ENCODE measurements at places on chromosomes 13 and 19.

DNA sequence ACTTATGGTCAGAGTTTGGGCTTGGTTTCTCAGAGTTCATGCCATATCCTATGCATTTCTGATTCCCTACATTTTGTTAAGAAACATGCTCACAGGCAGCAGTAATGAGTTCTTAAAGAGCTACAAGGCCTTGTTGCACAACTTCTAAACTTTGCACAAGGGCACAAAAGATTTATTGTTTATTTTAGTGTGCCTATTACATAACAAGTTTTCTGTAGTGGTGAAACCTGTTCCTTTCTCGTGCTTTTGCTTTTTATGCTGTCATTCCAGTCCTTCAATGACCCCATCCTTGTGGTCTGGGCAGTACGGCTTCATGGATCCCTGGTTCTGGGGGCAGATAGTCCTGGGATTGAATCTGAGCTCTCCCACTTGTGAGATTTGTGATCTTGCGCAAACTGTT lies 17.8 kb downstream of the ZNF507 start:
- no peak for DNase-seq

- DNase-seq: no peak
These were observed 420.4 kb upstream of the GPC6 start for GRCh38 chr13:92806215-92806614.

DNA sequence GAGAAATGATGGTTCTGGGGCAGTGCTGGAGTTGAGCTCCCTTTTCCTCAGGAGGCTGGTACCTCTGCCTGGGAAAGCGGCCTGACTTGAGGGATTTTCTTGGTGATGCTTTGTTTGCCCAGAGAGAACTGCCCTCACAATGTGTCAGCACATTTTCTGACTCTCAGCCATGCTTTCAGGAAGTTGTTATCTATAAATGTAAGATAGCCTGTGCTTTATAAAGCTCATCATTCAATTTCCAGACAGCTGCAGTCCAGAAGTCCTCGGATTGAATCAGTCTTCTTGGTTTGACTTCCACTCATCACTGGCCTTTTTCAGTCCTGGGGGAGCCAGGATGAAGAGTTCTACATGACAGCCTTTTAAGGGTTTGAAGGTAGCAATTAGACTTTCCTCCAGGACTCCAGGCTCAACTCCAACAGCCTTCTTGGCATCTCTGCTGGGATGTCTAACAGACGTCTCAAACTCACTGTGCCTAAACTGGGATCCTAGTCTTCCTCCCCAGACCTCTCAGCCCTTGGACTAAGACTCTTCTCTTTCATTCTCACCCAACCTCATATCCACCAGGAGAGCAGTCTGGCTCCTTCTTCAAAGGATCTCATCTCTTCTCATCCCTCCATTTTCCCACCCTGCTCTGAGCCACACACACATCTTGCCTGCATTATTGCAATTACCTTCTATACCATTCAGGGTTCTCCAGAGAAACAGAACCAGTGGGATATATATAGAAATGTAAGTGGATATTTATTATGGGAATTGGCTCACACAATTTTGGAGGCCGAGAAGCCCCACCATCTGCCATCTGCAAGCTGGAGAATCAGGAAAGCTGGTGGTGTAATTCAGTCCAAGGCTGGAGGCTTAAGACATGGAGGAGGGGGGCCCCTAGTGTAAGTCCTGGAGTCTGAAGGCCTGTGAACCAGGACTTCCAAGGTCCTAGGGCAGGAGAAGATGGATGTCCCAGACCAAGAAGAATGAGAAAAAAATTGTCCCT lies 13.1 kb downstream of the ERICH6B start:
- no peak for DNase-seq

DNA sequence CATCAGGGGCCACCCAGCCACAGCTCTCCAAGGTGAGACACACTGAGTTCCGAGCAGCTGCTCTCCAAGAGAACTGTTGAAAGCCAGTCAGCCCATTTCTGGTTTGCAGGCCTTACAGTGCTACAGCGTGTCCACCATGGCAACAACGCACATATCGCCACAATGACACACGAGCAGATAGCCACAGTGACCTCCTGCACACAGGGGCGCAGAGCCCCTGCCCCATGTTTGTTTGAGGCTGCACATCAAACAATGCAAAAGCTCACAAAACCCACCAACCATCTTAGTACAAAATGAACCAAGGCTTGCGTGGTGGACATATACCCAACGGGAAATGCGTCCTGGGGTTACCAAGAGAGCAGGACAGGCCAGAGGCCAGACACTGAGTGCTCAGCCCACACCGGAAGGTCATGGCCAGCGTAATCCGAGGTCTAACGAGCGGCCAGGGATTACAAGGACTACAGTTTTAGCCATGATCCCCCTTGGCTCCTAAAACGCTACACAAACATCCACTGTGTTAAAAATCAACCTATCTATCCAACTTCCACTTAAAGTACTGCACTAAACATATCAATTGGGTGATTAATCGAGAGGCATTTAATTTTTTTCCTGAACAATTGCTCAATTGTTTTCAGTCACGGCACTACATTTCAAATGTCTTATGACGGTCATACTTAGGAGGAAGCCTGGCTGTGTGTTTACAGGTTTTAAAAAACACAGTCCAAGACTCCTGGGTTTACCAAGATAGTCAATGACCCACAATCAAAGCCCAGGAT lies 56.0 kb downstream of the STK24 start:
- DNase-seq: no peak

DNA sequence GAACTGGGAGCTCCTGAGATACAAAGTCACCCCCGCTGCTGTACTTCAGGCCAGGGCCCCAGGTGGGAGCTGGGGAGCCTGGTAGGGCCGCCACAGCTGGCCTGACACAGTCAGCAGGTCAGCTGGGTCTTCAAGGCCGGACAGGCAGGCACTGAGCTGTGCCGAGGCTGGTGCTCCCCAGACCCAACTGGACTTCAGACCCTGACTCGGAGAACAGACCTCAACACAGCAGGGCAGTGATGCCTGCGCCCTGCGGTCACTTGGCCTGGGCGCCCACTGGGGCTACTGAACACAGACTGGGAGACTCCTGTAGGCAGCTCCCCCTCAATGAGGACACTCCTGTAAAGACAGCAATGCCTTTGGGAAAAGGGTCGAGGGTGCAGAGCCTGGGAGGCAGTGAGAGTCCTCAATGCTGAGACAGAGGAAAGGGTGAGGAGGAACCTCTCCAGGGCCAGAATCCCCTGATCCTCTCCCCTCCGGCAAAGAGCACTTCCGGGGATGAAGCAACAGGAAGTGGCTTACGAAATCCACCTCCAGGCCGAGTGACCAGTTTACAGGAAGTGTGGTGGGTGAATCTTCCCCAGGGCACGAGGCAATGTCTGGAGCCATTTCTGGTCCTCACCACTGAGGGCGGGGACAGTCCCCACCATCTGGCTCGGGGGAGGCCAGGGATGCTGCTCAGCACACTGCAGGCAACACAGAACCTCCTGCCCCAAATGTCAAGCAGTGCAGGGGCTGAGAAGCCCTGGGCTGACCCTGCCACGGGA lies 40.8 kb upstream of the ISYNA1 start:
- DNase-seq: peak; percentile 36

DNA sequence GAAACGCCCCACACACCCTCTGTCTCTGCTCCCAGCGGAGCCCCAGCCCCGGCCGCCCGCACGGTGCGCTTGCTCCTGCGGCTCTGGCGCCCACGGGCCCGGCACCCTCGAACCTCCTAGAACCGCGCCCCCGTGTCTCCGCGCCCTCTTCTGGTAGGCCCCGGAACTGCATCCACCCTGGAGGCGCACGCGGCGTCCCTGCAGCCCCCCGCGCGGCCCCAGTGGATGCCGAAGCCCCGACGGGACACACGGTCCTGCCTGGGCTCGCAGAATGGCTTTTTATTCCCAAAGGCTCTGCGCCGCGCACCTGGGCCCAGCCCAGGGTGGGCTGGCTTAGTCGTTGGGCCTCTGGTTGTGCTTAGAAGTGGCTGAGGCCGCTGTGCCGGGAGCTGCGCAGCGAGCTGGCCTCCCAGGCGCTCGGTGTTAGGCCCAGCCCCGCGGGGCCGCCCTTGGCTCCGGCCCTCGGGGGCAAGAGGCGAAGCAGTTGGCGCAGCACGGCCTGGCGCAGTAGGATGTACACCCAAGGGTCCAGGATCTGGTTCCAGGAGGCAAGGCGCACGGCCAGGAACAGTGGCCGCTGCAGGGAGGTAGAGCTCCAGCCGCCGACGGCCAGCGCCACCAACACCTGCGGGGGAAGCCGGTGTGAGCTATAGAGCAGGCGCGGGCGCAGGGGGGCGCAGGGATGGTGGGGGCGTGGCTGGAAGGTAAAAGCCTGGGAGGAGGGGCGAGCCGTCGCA lies 2.8 kb downstream of the PTGER1 start:
- peak; percentile 76 for DNase-seq

DNA sequence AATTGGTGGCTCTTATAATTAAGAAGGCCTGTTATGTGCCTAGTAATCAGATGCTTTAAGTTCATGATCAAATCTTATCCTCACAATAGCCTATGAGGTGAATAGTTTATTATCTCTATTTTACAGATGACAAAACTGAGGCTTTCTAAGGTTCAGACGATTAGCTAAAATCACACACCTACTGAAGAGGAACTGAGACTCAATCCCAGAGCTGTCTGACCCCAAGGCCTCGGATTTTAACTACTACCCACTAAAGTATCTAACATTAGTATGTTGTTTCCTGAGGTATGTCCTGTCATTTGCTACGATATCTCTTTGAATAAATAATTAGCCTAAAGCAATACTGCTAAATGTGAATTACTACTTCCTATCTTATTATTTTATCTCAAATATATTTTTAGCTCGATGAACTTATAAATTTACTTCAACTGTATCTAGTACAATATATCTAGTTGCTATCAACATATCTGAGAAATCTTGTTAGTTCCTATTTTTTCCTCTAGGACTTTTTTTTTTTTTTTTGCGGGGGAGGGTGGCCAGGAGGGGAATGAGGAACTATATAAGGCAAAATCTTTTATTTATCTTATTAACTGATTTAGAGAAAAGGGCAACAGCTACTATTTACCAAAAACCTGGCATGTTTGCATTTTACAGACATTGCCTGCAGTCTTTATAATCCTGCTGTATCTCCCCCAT lies 118.5 kb downstream of the ABCC4 start:
- DNase-seq: no peak

- no peak for DNase-seq
These were observed 22.1 kb downstream of the TMTC4 start for GRCh38 chr13:100652510-100652909.

GRCh38 chr19:33706631-33707030 lies 84.9 kb downstream of the CHST8 start:
- no peak for DNase-seq

DNA sequence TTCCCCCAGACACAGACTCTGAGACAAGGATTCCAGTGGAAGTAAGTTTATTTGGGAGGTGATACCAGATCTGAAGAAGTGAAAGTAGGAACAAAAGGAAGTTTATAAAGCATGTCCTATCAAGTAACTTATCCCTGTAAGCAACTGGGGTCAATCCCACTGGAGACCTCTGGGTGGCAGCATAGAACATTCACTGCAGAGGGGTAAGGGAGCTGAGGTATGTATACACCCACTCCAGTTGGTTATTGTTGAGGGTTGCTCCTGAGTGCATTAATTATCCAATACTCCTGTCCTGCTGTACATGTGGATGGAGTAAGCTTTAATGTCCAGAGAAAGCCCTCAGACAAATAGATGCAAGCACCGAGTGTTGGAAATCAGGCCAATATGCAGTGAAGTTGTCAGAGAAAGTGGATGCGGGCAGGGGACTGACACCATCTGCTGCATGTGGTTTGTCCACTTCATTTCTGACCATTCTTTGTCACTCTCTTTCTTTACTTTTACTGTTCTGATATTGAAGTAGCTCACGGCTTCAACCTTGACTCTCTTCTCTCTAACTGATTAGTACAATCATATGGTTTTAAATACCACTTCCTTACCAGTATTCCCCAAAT lies 46.7 kb downstream of the NOTCH3 start:
- DNase-seq: no peak

DNA sequence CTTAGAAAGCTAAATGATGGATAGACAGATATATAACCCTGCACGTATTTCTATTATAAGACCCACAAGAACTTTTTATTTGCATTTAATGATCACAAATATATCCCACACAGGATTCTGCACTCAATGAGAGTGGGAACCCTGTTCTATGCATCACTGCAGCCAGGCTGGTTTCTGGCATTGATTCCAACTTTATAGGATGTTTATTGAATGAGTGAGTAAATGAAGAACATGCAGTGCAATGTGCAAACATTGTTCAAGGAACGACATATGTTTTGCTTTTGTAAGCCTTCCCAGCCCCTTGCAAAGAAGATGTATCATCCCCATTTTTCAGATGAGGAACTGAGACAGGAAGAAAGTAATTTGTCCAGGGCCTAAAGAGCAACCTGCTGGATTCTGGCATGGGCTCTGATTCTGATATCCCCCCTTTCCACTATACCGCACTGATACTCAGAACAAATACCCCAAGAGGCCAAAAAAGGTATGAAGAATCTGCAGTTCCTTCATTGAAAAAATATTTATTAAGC lies 246.3 kb downstream of the LACC1 start:
- DNase-seq: no peak

GRCh38 chr13:110418944-110419343 lies 111.9 kb downstream of the COL4A2 start:
- no peak for DNase-seq

- DNase-seq: no peak
These were observed 20.9 kb downstream of the KLHL26 start for GRCh38 chr19:18657590-18658365.

- DNase-seq: no peak
These were observed 7.7 kb downstream of the ADAT3 start for GRCh38 chr19:1912760-1913505.

- no peak for DNase-seq
These were observed 1.3 kb downstream of the IZUMO1 start for GRCh38 chr19:48745208-48745995.

- DNase-seq: no peak
These were observed 3.5 kb upstream of the CD320 start for GRCh38 chr19:8311461-8312260.

DNA sequence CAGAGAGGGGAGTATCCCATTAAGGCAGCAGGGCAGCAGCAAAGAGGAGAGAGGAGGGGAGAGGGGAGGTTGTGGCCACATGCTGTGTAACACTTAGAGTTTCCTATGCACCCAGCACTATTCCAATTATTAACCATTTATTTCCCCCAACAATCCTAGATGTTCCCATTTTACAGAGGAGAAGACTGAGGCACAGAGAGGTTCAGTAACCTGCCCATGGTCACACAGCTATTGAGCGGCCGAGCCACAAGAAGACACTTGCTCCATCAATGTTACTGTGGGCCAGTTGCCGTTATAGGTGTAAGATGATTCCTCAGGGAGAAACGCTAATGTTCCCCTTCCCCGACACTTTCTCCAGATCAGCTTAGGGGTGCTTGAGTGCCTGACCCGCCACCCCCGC lies 69.2 kb downstream of the INSR start:
- DNase-seq: no peak

GRCh38 chr13:29943686-29944085 lies 93.3 kb upstream of the UBL3 start:
- DNase-seq: no peak

GRCh38 chr19:52398081-52398441 lies 412 bp downstream of the ZNF528 start:
- DNase-seq: no peak

DNA sequence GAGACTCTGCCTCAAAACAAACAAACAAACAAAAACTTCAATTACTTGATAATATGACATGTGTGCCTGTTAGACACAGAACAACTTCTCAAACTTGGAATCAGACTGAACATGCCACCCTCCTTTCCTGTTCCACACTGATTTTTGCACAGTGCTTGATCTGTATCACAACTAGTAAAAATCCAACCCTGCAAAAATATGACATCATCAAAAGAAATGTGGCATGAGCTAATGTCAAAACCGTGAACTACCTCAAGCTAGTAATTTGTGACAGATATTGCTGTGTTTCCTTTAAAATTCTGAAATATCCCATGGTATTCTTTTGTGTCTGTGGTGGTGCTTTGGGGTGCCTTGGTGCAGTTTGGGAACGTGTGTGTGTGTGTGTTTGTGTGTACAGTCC lies 8.2 kb downstream of the MYCBP2 start:
- no peak for DNase-seq
